ENCODE measurements at places on chromosomes 2 and 18. TPM values are rescaled to one million over a fixed set of nuclear protein-coding genes. Genes with fewer than 3 reads are reported as not detected.

DNA sequence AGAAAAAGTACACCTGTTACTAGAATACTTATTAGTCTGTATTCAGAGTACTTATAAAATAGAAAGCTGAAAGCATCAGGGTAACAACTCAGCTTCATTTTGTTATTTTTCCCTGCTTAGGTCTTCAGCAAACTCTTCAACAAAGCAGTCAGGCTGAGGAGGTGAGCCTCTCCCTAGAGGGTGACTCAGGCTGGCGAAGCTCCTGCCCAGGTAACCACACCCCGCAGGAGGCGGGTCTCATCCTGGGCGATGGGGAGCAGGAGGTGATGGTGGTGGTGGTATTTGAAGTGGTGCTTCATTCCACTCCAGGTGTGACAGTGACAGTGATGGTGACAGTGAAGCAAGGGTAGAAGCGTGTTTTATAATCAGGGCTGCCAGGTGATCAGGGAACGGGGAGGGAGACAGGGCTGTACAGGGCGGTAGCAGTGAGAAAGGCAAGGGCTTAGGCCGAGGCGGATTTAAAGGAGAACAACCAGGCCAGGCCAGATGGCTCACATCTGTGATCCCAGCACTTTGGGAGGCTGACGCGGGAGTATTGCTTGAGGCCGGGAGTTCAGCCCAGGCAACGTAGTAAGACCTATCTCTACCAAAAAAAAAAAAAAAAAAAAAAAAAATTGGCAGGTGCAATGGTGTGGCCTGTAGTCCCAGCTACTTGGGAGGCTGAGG is 127.1 kb downstream of the SOCS6 start:
- no peak for DNase-seq

- no peak for DNase-seq
Observed at GRCh38 chr18:61718944-61719343, 173.9 kb downstream of the RNF152 start.

GRCh38 chr2:98647636-98648035 is 39.2 kb downstream of the UNC50 start:
- DNase-seq, result no peak

GRCh38 chr2:879540-879939 is 71.1 kb upstream of the SNTG2 start:
- peak; percentile 13 for DNase-seq

DNA sequence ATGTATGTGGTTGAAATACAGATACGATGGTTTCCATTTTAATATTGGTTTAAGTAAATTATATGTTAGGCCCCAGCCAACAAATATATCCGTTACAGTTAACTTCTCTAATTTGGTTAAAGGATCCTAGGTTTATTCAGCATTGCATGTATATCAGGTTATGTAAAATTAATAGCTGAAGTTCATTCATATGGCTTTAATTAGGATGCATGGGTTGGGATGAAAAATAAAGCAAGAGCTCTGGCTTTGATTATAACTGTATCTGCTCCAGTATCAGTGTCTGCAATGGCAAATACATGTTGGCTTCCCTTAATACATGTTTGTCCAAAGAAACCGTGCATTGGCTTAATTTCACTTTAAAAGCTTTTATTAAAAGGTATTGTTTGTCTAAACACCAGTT is 435.7 kb upstream of the SETBP1 start:
- no peak for DNase-seq

GRCh38 chr2:190119257-190119656 is 56.7 kb upstream of the MSTN start:
- DNase-seq, result peak; percentile 67

GRCh38 chr2:222594679-222595078 is 61.2 kb downstream of the FARSB start:
- DNase-seq, result no peak

DNA sequence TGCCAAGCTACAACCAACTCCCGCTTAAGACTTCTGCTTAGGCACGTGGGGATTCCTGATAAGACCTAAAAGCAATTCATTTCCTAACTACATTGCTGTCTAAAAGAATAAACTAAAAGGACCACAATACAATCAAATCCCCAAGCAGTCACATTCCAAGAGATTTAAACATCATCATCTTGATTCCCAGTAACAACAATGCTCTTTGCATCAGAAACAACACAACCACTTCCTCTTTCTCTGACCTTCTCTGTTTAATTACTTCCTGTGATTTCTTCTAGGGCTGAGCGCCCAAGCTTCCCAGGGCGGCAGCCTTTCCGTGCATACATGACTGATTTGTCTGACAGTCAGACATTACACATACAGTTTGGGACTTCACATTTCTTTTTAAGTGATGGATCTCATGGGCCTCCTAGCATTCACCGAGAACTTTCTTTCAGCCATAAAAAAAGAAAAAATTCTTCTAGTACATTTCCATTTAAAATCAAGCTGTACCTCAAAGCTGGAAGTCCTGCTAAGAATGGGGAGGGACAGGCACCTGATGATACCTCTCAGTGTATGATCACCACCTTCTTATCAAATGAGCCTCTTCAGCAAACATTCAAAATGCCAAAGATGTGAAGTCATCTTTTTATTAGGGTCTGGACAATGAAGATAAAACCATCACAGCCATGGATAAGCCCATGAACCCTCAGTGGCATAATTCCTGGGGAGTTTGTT is 11.5 kb downstream of the SPRED2 start:
- DNase-seq, result no peak

DNA sequence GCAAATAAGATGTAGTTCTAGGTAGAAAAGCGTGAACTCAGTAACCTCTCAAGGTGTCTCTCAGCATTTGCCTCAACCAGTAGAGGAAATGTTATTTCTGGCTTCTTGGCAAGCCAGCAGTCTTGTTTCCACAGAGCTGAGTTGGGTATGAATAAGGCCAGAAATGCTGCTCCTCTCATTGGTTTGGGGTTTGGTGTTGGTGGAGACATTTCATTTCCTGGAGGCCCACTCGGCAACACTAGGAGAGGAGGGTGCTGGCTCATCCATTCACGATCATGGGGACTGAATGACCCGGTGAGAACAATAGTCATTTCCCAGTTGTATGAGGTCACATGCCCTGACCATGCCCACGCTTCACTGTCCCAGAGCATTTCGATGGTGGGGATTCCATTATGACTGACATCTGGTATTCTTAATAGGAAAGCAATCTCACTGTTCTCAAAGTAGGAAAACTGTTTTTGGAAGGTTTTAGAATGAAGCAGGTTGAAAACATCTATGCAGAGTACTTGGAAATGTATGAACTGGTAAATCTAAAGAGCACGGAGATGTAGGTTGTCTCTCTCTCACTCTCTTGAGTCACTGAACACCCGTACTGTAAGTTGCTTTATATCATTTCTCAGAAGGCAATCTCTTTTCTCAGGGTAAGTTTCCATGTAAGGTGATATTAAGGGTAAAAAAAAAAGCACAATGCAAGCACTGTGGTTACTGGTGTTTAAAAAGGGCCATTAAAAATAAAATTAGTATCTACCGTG is 37.1 kb upstream of the CTLA4 start:
- no peak for DNase-seq

The TRMT61B gene
- 26.1 TPM for total RNA-seq

The PCARE gene
- not detected for total RNA-seq

The LYPD1 gene
- 7.3 TPM for total RNA-seq

The GDF7 gene
- total RNA-seq, result 1.4 TPM

The GMPPA gene
- 53.4 TPM for total RNA-seq
